ENCODE measurements at places on chromosomes 6 and 20. TPM values are rescaled to one million over a fixed set of nuclear protein-coding genes. Genes with fewer than 3 reads are reported as not detected.

DNA sequence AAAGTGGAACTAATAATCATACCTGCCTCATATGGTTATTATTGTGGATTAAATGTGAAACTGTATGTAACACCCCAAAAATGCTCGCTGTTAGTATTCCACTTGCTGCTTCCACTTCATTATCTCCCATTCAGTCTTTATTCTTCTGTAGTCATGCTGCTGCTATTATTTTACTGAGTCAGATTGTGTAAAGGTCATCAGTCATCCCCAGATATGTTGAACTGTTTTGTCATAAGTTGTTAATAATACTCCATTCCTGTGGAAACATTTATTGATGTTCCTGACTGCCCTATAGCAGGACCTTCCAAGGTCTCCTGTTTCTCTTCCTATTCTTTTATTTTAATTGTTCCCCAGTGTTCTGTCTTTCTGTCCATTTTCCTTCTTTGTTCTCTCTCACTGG is 1148.3 kb downstream of the EPHA7 start:
- no peak overlapping the region for H3K27ac ChIP-seq
- no peaks in the 10 kb centered on the region for H3K27me3 ChIP-seq
- no peaks in the 10 kb centered on the region for H3K4me1 ChIP-seq
- H3K4me3 ChIP-seq, result no peak overlapping the region

GRCh38 chr6:84775751-84776150 is 11.4 kb upstream of the TBX18 start:
- H3K27ac ChIP-seq, result no peak overlapping the region
- DNase-seq, result no peak
- no peaks in the 10 kb centered on the region for H3K36me3 ChIP-seq
- H3K4me1 ChIP-seq, result peaks cover 5% of the 10 kb centered on the region

DNA sequence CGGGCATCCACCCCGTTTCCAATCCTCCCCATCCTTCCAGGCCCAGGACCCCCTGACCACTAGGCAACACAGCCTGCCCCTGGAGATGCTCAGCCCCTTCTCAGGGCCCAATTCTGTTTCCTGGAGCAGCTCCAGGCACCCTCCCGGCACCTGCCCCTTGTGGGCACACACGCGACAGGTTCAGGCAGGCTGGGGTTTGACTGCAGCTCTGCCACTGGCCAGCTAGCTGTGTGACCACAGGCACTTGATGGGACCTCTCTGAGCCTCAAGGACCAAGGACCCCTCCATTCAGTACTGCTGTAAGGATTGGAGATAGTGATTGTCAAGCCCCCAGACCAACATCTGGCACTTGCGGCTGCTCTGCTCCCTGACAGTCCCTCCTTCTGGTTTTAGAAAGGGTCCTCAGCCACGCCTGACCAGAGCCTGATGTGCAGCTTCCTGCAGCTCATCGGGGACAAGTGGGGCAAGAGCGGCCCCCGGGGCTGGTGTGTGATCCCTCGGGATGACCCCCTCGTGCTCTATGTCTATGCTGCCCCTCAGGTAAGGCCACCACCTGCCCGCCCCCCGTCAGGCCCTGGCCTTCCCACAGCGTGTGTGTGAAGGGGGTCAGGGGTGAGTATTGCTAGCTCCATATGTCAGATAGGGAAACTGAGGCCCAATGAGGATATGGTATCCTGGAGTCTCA is 21.7 kb downstream of the FGD2 start:
- DNase-seq, result no peak
- no peaks in the 10 kb centered on the region for H3K27me3 ChIP-seq
- no peak overlapping the region for H3K27ac ChIP-seq
- no peak overlapping the region for H3K4me3 ChIP-seq
- H3K36me3 ChIP-seq, result no peaks in the 10 kb centered on the region
- H3K4me1 ChIP-seq, result no peaks in the 10 kb centered on the region

GRCh38 chr6:151110576-151110905 is 129.2 kb upstream of the AKAP12 start:
- peaks cover 8% of the 10 kb centered on the region for H3K4me1 ChIP-seq
- no peak overlapping the region for H3K27ac ChIP-seq
- no peak overlapping the region for H3K4me3 ChIP-seq
- no peak for DNase-seq

GRCh38 chr20:62362590-62362940 is 4.5 kb downstream of the LAMA5 start:
- peaks cover under 1% of the 10 kb centered on the region for H3K4me1 ChIP-seq
- H3K27ac ChIP-seq, result no peak overlapping the region
- no peak for DNase-seq
- H3K36me3 ChIP-seq, result no peaks in the 10 kb centered on the region
- no peak overlapping the region for H3K4me3 ChIP-seq

GRCh38 chr6:42140032-42140431 is 2.4 kb downstream of the C6orf132 start:
- H3K4me1 ChIP-seq, result peaks cover 5% of the 10 kb centered on the region
- no peak overlapping the region for H3K27ac ChIP-seq
- H3K27me3 ChIP-seq, result no peaks in the 10 kb centered on the region
- no peak overlapping the region for H3K4me3 ChIP-seq
- no peak for DNase-seq

GRCh38 chr6:90435207-90435899 is 138.7 kb upstream of the BACH2 start:
- no peaks in the 10 kb centered on the region for H3K27me3 ChIP-seq
- no peaks in the 10 kb centered on the region for H3K36me3 ChIP-seq

GRCh38 chr6:121811106-121811505 is 375.7 kb downstream of the GJA1 start:
- no peaks in the 10 kb centered on the region for H3K4me1 ChIP-seq
- no peak for DNase-seq
- H3K4me3 ChIP-seq, result no peak overlapping the region
- H3K27ac ChIP-seq, result no peak overlapping the region
- no peaks in the 10 kb centered on the region for H3K27me3 ChIP-seq
- H3K36me3 ChIP-seq, result no peaks in the 10 kb centered on the region

DNA sequence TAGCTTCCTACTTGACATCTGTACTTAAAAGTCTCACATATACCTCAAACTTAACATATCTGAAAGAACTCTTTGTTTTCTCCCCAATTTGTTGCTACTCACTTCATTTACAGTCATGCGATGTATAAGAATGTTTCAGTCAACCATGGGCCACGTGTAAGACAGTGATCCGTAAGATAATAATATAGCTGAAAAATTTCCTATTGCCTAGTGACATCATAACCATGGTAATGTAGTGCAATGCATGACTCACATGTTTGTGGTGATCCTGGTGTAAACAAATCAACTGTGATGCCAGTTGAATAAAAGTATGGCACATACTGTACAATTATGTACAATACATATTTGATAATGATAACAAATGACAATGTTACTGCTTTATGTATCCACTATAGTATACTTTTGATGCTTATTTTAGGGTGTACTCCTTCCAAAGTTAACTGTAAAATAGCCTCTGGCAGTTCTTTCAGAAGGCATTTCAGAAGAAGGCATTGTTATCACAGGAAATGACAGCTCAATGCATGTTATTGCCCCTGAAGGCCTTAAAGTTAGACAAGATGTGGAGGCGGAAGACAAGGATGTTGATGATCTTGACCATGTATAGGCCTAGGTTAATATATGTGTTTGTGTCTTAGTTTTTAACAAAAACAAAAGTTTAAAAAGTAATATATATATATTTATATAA is 579.0 kb downstream of the EPHA7 start:
- no peaks in the 10 kb centered on the region for H3K27me3 ChIP-seq
- no peak overlapping the region for H3K27ac ChIP-seq
- no peak overlapping the region for H3K4me3 ChIP-seq
- no peaks in the 10 kb centered on the region for H3K36me3 ChIP-seq
- no peak for DNase-seq

DNA sequence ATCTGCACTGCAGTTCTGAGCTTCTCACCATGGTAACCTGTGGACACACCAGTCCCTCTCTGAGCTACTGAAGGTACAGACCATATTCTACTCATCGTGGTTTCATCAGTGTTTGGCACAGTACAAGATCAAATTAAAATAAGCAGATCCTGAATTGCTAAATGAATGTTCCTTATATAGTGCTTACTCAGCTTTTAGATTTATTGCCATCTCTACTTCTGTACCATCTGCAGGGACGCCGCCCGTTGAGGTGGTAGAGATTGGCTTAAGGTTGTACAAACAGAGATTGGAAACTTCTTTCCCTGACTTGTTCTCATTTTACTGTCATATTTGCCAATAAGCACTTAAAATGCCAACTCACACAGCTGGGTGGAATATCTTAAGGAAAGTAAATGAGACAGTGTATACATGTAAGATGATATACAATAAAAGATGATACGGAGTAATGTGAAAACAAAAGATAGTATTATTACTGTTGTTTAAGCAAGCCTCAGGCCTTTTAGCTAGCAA is 223.4 kb upstream of the FOXQ1 start:
- H3K27ac ChIP-seq, result no peak overlapping the region
- no peak overlapping the region for H3K4me3 ChIP-seq
- no peaks in the 10 kb centered on the region for H3K27me3 ChIP-seq
- no peaks in the 10 kb centered on the region for H3K36me3 ChIP-seq

- H3K4me3 ChIP-seq, result no peak overlapping the region
- peaks cover 4% of the 10 kb centered on the region for H3K4me1 ChIP-seq
- no peaks in the 10 kb centered on the region for H3K36me3 ChIP-seq
- H3K27ac ChIP-seq, result no peak overlapping the region
- DNase-seq, result no peak
Measured at GRCh38 chr6:1873781-1874180, 264.1 kb downstream of the FOXC1 start.

DNA sequence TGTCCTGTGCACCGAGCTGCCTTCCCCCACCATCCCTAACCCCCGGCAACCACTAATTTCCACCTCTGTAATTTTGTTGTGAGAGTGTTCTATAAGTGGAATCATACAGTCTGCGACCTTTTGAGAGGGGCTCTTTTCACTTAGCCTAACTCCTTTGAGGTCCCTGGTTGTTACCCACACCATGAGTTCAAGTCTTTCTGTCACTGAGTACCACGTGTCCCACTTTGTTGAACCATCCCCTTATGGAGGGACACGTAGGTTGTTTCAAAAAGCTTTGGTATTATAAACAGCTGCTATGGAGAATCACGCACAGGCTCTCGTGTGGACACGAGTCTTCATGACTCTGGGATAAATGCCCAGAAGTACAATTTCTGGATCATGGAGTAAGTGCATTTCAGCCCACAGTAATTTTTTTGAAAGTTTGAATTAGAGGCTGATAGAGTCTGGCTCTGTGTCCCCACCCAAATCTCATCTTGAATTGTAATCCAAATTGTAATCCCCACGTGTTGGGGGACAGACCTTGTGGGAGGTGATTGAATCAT is 9.5 kb downstream of the FAM209B start:
- H3K27ac ChIP-seq, result no peak overlapping the region
- H3K4me1 ChIP-seq, result peaks cover 1% of the 10 kb centered on the region
- DNase-seq, result no peak

GRCh38 chr6:114450631-114451030 is 107.8 kb upstream of the HS3ST5 start:
- no peak overlapping the region for H3K4me3 ChIP-seq
- H3K4me1 ChIP-seq, result no peaks in the 10 kb centered on the region
- no peak overlapping the region for H3K27ac ChIP-seq
- DNase-seq, result no peak
- H3K36me3 ChIP-seq, result no peaks in the 10 kb centered on the region
- H3K27me3 ChIP-seq, result no peaks in the 10 kb centered on the region

- H3K27me3 ChIP-seq, result no peaks in the 10 kb centered on the region
- DNase-seq, result no peak
- H3K27ac ChIP-seq, result no peak overlapping the region
- no peaks in the 10 kb centered on the region for H3K36me3 ChIP-seq
- H3K4me1 ChIP-seq, result no peaks in the 10 kb centered on the region
Measured at GRCh38 chr20:55216525-55217242, 741.3 kb downstream of the DOK5 start.

DNA sequence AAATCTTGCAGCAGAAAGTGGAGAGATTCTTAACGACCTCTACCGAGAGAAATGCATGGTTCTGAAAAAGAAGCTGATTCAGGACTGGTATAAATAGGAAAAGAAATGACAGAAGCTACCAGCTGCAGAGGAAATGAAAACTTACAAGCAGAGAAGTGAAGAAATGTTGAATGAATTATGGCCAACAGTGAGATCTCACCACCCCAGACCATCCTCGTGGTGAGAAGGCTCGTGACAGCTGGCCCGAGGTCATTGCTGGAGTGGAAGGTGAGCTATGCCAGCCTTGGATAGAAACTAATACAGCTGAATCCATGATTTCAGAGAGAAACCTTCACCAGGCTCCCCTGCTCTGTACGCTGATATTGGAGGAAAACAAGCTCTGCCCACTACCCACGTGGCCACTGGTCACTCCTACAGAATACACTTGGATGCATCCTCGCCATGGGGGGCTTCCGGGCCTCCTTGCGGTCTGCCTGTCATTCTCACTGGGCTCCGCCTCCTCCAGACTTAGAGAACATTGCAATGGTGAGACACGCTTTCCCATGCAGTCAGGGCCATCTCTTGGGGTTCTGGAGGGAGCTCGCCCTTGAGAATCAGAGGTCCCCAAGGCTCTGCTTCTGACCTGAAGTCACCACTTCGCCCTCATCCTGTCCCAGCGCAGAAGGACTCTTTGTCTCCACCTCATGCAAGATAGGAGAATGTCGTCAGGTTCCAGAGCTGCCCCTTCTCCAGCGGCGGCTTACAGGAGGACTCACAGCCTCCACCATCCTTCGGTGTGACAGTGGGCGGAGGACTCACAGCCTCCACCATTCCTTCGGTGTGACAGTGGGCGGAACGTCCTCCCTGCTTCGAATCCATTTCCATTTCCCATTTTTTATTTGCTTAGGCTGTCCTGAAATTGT is 10.6 kb upstream of the TUBB2B start:
- H3K4me3 ChIP-seq, result no peak overlapping the region
- H3K27ac ChIP-seq, result no peak overlapping the region
- H3K36me3 ChIP-seq, result no peaks in the 10 kb centered on the region
- no peak for DNase-seq
- H3K4me1 ChIP-seq, result no peaks in the 10 kb centered on the region

- DNase-seq, result peak; percentile 98
- H3K27ac ChIP-seq, result peak within 1 kb of the TSS; percentile 93
- H3K27me3 ChIP-seq, result no peaks in the 10 kb centered on the region
Measured at GRCh38 chr6:32175711-32176475, at the start of gene AGPAT1. Gene AGPAT1 (minus strand): TSS chr6:32176084. CDS start chr6:32171496, 4,588 bp downstream.

Gene GNRH2
- total RNA-seq, result 1.00 TPM

Gene RHAG
- not detected for total RNA-seq

Gene PTCHD4
- 0.81 TPM for total RNA-seq

Gene BFSP1
- 0.92 TPM for total RNA-seq

Gene GNMT
- 1.00 TPM for total RNA-seq

Gene SEMG1
- not detected for total RNA-seq

Gene TM9SF4
- total RNA-seq, result 34.0 TPM

Data from ovary (tissue), 10 donors.